ENCODE measurements at places on chromosomes 2 and 18. TPM values are rescaled to one million over a fixed set of nuclear protein-coding genes. Genes with fewer than 3 reads are reported as not detected.

DNA sequence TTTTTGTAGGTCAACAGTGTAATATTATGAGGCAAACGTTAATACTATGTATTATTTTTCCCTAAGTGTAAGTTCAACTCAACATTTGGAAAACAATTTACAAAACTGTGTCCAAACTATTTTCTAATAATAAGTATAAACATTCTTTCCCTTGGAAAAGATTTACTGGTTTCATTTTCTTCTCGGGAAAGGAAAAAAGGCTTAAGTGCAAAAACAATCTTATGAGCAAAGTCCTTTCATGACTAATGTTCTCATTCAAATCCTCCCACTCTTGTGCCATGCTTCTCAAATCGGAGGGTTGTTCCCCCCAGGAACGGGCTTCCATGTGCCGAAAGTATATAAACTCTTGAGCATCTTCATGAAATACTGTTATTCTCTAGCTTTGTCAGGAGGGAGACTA lies 19.8 kb upstream of the L3MBTL4 start:
- peak; percentile 27 for DNase-seq

Gene SCYGR8
- polyA plus RNA-seq = not detected

DNA sequence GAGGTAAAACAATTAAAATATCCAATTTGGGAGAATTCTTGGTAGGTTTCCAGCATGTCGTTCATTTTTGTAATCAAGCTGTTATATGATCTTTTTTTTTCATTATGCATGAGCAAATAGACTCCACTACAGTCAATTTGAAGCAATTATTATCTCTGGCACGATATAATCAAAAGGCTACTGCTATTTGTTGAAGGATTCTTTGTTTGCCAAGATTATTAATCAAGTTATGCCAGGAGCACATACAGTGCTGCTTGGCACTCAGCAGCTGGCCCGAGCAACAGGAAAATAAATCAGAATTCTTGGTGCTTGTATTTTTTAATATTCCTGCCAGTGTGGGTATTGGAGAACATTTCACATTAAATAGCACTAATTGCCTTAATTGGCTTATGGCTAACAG lies 279.5 kb downstream of the RND3 start:
- no peak for DNase-seq

GRCh38 chr2:157327200-157327599 lies 1.6 kb upstream of the ERMN start:
- DNase-seq = no peak

DNA sequence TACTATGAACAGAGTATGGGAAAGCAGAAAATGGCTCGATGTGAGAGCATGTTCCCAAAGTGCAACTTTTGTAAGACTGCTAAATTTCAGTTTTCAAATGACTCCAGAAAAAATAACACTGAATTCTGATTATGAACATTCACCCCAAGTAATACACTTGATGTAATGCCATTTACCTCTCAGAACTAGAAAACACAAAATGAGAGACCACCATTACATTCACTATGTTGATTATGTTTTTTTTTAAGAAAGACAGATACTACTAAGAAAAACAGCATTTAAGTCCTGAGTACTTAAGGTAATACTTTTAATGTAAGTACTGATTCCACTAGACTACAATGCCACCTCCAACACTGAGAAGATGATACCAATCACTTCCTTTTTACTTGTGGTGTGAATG lies 38.5 kb downstream of the SFT2D3 start:
- DNase-seq = no peak

- no peak for DNase-seq
These were observed 161.5 kb downstream of the STK39 start for GRCh38 chr2:168085801-168086361.

- no peak for DNase-seq
These were observed 621.1 kb upstream of the FANCL start for GRCh38 chr2:58862244-58862643.

Gene RTP5
- not detected for polyA plus RNA-seq

- DNase-seq = peak; percentile 14
These were observed 122.9 kb upstream of the ACVR1C start for GRCh38 chr2:157751462-157752058.
